ENCODE measurements at places on chromosomes 12 and 14.
A peak's percentile ranks its signal among the peaks of the same experiment; 100 is the strongest.

DNA sequence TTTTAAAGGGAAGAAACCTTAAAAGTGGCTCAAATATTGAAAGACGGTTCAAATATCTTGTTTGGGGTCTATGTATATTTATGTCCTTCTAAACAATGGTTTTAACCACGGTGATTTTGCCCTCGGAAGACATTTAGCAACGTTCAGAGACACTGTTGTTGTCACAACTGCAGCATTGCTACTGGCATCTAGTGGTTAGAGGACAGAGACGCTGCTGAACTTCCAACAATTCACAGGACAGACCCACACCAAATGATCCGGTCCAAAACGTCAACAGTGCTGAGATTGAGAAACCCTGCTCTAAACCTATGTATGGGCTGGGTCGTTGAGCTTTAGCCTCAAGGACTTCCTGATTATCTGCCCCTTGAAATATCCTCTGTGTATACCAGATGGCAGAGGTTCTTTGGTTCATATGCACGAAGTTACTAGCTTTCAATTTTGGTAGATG is 1.7 kb downstream of the ANGEL1 start:
- no peak for DNase-seq

DNA sequence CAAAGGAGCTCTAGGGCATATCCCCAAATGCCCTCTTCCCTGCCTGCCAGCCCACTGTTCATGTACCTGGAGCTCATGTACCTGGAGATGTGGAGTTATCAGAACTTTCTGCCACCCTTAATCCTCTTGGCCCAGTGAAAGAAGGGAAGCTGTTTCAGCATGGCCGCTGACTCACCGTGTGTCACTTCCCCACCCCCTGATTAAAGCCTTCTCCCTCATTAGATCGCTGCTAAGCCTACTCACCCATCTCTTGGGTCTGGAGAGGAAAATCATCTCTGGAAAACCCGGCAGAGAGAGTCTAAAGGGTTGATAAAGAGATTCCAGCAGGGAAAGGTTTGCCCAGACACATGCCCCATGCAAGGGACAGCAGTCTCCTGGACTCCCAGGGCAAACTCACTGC is 4.5 kb upstream of the LTBP2 start:
- DNase-seq: no peak

GRCh38 chr14:92389598-92390158 is 66.7 kb downstream of the SLC24A4 start:
- DNase-seq: no peak

GRCh38 chr14:35304812-35305462 is 12.8 kb downstream of the PSMA6 start:
- DNase-seq: no peak

- no peak for DNase-seq
Observed at GRCh38 chr12:58487255-58487654, 433.0 kb downstream of the LRIG3 start.

GRCh38 chr12:31406345-31406744 is 80.4 kb upstream of the SINHCAF start:
- no peak for DNase-seq

DNA sequence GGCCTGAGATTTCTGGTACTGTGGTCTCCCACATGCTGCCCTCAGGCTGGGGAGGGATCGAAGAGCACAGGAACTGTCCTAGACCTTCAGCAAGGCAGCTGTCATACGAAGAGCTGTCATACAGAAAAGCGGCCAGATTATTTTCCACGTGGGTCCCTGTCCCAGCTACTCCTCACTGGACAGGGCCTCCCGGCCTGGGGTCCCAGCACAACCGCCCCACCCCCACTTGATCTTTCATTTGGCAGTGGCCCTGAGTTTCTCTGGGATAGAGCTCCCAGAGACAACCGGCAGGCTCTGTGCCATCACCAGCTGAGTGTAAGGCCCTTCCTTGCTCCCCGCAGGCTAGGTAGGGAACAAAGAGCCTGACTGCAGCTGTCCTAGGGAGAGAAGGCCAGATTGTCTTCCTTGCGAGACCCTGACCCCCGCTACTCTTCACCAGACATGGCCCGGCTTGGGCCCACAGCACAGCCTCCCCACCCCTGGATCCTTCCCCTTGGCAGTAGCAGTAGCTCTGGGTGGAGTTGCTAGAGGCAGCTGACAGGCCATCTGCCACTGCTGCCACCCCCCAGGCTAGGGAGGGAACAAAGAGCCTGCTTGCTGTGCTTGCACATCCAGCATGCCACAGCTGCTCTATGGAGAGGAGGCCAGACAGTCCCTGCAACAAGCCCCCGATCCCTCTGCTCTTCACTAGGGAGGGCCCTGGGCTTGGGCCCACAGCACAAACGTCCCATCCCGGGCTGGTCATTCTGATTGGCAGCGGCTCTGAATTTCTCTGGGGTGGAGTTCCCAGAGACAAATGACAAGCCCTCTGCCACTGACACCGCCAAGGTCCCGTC is 3.1 kb upstream of the OR4N2 start:
- no peak for DNase-seq

DNA sequence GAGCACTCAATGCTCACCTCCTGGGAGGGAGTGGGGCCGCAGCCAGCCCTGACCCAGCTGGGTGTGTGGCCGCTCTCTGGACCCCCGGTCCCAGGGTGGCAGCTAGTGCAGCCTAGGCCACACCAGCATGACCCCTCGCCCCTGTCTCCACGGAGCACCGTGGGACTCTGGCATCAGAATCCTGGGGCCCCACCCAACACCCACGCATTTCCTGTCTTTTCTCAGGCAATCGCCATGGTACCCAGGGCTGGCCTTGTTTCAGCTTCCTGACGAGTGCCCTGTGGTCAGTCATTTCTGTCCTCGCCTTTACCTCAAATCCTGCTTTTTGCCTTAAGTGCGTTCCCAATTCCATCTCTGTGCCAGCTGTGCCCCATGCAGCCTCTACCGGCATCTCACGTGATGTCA is 15.9 kb downstream of the PACS2 start:
- DNase-seq: peak; percentile 72
